Heart left ventricle (tissue), 16 donors: ENCODE measurements at places on chromosomes 13 and 19. TPM values are rescaled to one million over a fixed set of nuclear protein-coding genes. Genes with fewer than 3 reads are reported as not detected.

Gene MBD3L1
- not detected for total RNA-seq

Gene FGF21
- not detected for total RNA-seq

Gene MBD3L5
- not detected for total RNA-seq

Gene CACNG6
- not detected for total RNA-seq

Gene ZSWIM4
- 2.4 TPM for total RNA-seq

Gene GARIN5A
- 1.6 TPM for total RNA-seq

Gene FPR3
- total RNA-seq, result 17.6 TPM

Gene SIGLECL1
- not detected for total RNA-seq

Gene SPACA4
- total RNA-seq, result not detected

Gene KLHL1
- total RNA-seq, result not detected

Gene LILRB1
- total RNA-seq, result 35.6 TPM

Gene OXGR1
- total RNA-seq, result not detected

Gene TMPRSS9
- not detected for total RNA-seq

Gene DAND5
- total RNA-seq, result 6.1 TPM

Gene CYP4F2
- total RNA-seq, result not detected

Gene SIGLEC5
- total RNA-seq, result not detected

Gene UGGT2
- total RNA-seq, result 15.3 TPM

Gene FXYD3
- total RNA-seq, result not detected

Gene TSEN34
- total RNA-seq, result 18.9 TPM

Gene ZNF471
- 3.5 TPM for total RNA-seq

Gene ZNF569
- 5.4 TPM for total RNA-seq

Gene ARHGAP33
- total RNA-seq, result 0.50 TPM

Gene PRTN3
- not detected for total RNA-seq
